Stimulated activated CD8-positive, alpha-beta memory T cell treated with anti-CD3 and anti-CD28 coated beads, Interleukin-15, amount 100 ng/mL, for 24 hours (primary cell): ENCODE measurements at places on chromosomes 12 and 14.

DNA sequence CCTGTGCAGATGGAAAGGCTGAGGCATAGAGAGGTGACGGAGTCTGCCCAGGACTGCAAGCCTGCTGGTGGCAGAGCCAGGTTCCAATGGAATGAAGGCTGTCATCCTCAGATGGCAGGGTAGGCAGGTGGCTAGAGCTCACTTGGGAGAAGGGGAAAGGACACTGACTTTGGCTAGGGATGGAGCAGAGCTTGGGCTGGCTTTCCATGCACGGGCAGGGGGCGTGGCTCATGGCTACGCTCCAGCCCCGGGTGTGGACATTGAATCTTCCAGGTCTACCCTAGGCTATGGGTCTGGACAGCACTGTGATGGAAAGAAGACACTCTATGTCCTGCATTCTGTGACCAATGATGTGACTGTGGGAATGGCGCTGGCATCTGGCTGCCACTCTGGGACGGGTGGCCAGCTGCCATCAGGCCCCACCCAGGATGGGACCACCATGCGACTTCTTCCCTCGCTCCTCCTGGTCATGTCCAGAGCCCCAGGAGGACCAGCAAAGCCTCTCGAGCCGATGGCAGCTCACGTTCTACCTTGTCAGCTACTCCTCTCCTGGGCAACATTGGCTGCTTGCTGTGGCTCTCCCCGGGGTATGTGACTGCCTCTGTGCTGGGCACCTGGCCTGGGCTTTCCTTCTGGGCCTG, 398.7 kb downstream of the TMEM121 start:
- no peak for DNase-seq

GRCh38 chr12:30706476-30706875, 10.8 kb upstream of the IPO8 start:
- DNase-seq: no peak

DNA sequence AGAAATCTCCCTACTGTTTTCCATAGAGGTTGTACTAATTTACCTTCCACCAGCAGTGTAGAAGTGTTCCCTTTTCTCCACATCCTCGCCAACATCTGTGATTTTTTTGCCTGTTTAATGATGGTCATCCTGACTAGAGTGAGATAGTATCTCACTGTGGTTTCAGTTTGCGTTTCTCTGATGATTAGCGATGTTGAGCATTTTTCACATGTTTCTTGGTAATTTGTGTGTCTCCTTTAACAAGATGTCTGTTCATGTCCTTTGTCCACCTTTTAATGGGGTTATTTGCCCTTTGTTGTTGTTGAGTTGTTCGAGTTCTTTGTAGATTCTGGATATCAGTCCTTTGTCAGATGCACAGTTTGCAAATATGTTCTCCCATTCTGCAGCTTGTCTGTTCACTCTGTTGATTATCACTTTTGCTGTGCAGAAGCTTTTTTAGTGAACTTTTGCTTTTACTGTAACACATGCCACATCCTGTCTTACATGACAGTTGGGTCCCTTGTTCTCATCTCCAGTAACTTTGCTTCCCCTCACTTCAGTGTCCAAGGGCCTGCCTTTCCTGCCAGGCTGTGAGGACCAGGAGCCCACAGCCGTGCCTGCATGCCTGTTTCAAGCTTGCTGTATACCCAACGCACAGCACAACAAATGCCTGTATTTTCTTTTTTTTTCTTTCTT, 64.9 kb downstream of the SPRING1 start:
- no peak for DNase-seq

DNA sequence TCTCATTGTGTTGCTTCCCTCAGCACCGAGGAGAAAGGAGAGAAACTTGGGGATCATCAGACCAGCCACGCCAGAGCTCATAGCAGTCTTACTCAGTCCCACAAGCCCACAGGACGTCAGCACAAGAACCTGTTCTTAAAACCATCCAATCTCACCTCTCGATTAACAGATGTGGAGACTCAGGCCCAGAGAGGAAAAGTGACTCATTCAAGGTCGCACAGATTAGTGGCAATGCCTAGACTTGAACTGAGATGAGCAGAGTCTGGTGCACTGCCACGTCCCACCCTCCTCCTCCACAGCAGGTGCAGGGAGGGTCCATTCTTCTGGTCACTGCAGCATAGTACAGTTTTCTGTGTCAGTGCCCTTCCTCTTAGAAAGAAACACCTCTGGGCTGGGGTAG, 154.9 kb upstream of the PZP start:
- DNase-seq: no peak

- DNase-seq: no peak
These were observed 132.3 kb downstream of the CCDC59 start for GRCh38 chr12:82225871-82226270.

- no peak for DNase-seq
These were observed 15.5 kb downstream of the SOAT2 start for GRCh38 chr12:53118751-53119300.

- no peak for DNase-seq
These were observed 214.5 kb downstream of the PAH start for GRCh38 chr12:102702447-102703114.

DNA sequence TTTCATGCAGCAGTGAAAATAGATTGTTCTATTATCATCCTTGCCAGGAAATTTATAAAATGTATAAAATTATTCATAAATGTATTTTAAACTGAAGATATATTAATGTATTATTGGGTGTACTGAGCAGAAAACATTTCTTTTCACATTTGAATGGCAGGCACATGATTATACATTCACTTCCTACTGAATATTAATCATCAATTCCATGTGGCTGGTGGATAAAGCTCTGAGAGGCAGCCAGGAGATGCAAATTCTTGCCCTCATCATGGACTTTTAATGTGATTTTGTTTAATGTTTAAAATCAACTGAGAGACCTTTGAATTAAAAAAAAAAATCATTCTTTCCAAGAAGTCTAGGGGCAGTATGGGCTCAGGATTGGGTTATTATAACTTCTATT, 40.8 kb downstream of the ANO6 start:
- no peak for DNase-seq

- peak; percentile 0 for DNase-seq
These were observed 407 bp downstream of the HEATR5A start for GRCh38 chr14:31419967-31420318.

DNA sequence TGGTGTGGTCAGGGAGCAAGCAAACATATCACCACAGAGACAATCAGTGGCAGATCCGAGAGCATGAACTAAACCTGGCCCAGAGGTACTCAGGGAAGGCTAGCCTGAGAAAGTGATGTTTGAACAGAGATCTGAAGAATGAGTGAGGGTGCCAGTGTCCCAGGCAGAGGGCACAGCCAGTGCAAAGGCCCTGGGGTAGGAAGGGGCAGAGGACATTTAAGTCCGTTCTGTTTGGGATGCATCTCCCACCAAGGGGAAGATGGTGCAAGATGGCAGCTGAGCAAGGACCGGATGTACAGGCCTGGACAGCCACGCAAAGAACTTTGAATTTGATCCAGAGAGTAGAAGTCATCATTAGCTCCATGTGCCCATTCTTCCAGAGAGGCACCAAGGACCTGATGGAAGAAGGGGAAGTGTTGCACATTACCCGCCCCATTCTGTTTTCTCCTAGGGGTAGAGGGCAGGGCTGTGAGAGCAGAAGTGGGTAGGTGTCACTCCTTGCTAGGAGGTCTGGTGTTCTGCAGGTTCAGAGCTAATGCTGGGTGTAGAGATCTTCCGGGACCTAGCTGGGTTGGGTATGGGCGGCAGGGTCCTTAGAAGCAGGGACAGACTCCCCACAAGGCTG, 3.9 kb downstream of the DTX1 start:
- DNase-seq: no peak

- DNase-seq: no peak
These were observed 132.2 kb upstream of the TMTC2 start for GRCh38 chr12:82554529-82554928.

GRCh38 chr12:70719071-70719470, 81.8 kb upstream of the PTPRB start:
- no peak for DNase-seq

DNA sequence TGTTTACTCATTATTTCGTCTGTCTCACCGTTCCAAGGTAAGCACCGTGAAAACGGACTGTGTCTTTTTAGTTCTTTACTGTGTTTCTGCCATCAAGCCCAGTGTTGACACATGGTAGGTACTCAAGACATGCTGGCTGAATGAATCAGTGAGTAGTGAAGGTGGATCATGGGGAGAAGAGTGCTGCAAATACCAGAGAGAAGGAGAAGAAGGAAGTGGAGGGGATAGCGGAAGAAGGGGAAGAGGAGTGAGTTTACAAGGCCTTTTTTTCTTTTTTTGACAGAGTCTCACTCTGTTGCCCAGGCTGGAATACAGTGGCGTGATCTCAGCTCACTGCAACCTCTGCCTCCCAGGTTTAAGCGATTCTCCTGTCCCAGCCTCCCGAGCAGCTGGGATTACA, 54.6 kb downstream of the ETV6 start:
- DNase-seq: no peak

GRCh38 chr12:50174971-50175715, 8.0 kb upstream of the CERS5 start:
- no peak for DNase-seq

- no peak for DNase-seq
These were observed 449.7 kb downstream of the BTG1 start for GRCh38 chr12:91695964-91696363.

GRCh38 chr14:67645414-67645813, 25.7 kb downstream of the ARG2 start:
- DNase-seq: no peak

DNA sequence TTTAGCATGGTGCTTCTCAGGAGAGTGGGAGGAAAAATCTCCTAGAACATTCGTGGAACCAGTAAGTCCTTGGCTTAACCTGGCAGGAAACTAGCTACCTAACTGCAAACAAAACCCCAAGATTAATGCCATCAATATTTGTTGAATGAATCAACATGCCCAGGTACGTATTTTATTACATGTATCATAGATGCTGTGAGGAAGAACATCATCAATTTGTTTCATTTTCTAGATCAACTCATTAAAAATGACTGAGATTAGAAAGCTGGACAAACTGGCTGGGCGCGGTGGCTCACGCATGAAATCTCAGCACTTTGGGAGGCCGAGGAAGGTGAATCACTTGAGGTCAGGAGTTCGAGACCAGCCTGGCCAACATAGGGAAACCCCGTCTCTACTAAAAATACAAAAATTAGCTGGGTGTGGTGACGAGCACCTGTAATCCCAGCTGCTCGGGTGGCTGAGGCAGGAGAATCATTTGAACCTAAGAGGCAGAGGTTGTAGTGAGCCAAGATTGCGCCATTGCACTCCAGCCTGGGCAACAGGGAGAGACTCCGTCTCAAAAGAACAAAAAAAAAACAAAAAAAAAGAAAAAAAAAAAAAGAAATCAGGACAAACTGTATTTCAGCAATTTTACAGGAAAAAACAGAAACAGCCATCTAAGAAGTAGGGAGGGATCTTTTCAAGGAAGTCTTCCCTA, 88.7 kb downstream of the NTN4 start:
- DNase-seq: no peak

DNA sequence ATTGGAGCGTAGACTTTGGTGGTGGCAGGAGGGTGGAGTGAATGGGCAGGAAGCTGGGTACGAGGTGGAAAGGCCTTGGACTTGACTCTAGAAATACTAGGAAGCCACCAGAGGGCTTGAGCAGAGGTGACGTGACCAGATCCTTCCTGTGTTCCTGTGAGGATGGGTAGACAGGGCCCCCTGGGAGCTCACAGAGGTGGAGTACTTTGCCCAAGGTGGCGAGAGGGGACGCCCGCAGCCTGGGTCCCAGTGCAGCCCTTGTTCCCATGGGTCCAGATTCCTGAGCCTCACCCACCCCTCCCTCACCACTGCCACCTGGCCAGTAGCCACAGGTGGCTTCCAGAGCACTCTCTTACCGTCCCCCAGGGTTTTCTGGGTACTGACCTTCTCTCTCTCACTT, 89.8 kb downstream of the KIF26A start:
- DNase-seq: no peak

- DNase-seq: no peak
These were observed 77.2 kb downstream of the FERMT2 start for GRCh38 chr14:52873694-52874093.

DNA sequence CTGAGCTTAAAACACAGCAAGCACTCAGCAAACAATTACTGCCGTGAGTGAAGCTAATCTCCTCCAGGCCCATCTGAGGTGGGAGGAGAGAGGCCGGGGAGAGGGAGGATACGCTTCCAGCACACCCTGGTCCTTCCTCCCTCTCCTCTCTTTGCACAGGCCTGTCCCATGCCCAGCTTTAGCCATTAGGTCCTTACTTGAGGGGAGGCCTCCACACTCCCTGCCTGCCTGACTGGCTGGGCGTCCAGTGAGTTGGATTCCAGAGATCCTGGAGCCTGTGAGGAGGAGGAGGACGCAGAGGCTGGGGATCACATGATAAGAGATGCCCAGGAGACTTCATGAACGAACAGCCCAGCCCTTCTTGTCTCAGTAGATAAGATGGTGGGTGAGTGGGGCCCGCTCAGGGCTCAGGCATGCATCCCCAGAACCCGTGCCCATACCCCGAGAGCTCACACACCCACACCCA, 65.1 kb upstream of the NCOR2 start:
- DNase-seq: no peak

GRCh38 chr14:92093320-92093719, 13.1 kb downstream of the ATXN3 start:
- no peak for DNase-seq

DNA sequence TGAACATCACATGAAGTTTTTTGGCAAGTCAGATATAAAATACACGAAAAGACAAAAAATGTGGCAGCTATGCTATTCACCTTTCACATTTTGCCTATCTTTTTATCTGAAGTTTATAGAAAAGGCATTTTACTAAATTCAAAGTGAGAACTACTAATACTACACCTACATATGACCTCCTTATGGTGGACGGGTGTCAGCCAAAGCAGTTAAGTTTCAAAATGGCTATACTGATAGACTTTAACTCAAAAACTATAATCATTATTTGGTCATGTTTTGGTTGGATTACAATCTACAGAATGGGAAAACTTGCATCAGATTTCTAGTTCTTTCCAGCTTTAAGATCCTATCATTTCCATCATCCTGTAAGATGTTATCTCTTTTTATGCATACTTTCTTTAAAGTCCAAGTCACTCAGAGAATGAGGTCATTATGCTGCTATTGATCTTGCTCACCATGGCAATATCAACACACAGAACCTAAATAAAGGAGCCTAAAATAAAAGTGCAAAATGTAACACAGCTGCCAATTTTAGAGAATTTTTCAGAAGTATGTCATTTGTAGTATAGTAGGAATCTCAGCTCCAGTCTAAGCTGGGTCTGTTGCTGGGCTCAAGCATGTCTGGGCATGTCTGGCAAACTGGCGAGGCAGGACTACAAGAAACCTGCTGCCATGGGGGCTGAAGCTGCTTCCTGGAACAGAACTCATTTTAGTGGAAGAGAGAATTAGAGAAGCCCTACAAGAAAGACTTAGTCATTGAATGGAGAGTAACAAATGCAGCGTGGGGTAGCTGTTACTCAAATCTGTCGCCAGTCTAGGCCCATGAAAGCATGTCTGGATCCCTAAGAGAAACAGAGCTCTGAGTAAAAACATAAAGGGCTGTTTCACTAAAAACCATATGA, 7.6 kb upstream of the AEBP2 start:
- DNase-seq: no peak

DNA sequence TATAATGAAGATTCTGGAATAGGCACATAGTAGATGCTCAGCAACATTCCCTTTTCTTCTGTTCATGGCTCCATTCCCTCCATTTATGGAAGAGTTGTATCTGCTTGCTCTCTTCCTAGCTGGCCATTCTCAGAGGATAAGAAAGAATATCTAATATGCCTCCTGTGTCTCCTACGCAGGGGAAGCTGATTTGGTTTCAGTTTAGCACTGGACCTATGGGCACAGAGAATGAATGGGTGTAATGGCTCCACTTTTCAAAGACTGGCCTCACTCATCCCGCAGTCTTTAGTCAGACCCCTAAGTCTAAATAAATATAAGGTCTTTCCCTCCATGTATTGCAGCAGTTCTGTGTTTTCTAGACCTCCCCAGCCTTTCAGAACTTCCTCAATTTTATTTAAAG, 2.0 kb downstream of the PKP2 start:
- no peak for DNase-seq

- no peak for DNase-seq
These were observed 4.6 kb upstream of the PAPOLA start for GRCh38 chr14:96497586-96497985.
